ENCODE measurements at places on chromosomes 2 and 18.

DNA sequence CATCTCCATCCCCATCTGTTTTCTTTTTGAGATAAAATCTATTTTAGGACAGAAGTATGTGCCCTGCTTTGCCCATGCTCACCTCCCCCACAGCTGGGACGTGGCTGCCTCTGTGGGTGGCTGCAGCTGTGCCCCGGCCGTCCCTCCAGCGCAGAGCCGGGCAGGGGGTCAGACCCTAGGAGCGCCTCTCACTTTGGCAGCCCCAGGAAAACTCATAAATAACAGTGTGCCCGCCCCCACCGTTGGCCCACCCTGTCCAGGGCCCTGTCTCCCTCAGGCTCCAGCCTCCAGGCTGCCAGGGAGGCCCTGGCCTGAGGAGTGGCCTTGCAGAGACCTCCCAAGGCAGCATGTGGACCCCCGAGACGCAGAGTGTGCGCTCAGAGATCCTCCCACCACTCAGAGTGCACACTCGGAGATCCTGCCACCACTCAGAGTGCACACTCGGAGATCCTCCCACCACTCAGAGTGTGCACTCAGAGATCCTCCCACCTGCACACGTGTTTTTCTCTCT, 178.1 kb downstream of the TWIST2 start:
- no peak for DNase-seq

- no peak for DNase-seq
Observed at GRCh38 chr2:130972410-130972809, 120.8 kb downstream of the FAM168B start.

DNA sequence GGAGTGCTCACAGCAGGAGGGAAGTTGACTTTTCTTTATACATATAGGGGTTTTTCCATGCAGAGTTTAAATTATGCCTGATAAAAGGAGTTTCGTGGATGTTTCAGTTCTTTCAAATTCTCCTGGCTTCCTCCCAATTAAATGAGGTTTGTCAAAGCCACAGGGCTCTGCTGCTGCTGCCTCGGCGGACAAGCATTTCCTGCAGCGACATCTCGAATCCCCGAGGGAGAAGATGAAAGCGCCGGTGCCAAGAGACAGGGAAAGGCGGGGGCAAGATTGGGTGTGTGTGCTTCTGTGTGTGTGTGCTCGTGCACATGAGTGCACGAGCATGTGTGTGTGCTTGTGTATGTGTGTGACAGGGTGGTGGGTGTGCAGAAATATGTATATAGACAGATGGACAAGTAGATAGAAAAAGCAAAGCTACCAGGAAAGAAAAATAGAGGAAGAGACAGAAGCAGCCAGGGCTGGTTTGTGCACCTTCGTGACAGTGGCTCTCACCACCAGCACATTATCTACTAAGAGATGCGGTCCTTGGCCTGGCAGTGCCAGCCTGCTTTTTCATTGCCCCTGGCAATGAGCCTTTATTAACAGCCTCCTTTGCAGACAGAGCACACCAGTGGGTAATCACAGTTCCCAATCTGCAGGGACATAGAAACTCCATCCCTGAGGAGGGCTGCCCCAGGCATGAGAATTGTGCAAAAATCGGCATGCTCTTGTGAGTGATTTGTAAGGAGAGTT, 76.2 kb downstream of the CDK15 start:
- DNase-seq: peak; percentile 72

DNA sequence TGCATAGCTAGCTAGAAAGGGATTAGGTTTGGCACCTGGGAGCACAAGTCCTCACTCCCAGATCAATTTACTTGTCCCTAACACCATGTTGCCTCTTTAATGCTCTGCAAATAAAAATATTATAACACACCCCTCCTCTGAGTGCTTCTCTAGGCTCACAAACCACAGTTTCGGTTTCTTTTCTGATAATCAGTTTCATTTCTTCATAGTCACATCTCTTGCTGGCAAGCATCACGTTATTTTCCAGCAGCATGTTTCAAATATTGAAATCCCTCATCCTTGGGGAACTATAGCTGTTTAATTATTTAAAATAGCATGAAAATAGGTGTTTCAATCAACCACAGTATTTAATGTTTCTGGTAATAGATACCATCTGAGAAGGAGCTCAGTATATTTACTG, 13.9 kb upstream of the SMCHD1 start:
- peak; percentile 79 for DNase-seq

DNA sequence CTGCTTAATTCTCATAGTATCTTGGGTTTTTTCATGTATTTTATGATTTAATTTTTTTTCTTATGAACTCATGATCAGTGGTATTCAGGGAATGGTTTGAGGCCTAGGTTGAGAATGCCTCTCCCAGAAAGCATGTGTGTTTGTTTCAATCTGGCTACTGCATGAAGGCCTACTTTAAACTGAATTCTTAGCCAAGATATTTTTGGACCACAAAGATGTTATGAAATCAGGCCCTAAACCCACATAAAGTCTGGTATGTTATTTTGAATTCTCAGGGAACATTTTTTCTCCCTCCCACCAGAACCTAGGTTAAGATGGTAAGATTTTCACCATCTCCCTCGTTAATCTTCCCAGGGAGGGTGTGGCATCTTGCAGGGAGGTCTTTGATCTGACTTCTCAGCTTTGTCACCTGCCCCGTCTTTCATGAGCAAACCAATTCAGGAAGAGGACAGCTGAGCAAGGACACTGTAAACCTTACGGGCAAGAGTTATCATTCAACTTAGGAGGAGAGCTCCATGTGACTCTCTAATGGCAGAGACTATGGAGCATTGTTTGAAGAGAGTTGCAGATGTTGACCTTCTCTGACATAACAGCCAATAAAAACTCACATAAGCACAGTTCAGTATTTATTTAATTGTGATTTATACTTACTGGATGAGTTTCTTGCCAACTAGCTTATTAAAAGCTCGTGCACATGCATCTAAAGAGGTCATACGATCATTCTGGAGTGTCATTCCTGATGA, 21.3 kb upstream of the ACKR3 start:
- no peak for DNase-seq

DNA sequence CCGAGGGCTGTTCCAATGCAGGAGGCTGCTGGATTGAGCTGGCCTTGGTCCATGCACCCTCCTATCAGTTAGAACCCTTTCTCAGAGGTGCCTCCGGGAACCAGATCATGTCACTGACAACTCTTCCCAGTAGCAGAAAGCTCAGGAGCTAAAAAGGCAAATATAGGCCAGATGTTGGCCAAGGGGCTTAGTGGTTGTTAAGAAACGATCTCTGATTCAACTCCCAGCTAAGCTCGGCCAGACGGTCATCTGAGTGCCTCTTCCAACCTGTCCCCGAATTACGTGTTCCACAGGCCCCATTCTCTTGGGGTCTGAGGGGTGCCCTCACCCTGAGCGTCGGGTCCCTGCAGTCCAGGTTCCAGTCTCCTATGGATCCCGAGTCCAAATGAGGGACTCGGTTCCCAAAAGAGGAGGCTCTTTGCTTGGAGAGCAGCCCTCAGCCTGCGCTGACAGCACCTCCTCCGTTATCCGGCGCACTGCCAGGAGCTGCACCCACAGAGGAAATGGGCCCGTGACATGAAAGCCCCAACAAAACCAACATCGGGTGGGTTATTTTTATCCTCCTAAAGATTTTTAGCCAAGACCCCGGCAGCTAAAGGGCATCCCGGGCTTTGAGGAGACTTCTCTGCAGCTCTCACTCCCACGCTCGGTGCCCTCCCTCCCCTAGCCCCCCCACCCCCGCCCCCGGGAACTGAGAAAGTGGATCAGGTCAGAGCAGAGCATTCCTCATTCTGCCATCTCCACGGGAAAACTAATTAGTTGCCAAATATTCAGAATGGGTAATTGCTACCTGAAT, 106.6 kb upstream of the ID2 start:
- peak; percentile 55 for DNase-seq

DNA sequence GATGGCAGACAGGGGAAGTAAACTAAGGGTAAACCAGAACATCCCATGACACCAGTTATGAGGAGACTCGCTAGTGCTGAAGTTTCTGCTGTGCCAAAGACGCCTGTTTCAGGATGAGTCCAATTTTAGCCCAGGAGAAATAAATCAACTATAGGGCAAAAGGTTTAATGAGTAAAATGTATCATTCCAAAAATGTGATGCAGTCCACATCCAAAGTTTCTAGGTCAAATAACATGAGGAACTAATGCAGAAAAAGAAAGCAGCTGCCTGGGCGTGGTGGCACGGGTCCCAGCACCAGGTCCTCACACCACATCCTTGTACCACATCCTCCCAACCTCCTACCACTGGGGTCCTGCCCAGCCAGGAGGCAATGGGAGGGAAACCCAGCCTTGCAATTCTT, 126.9 kb upstream of the CTAGE1 start:
- no peak for DNase-seq

DNA sequence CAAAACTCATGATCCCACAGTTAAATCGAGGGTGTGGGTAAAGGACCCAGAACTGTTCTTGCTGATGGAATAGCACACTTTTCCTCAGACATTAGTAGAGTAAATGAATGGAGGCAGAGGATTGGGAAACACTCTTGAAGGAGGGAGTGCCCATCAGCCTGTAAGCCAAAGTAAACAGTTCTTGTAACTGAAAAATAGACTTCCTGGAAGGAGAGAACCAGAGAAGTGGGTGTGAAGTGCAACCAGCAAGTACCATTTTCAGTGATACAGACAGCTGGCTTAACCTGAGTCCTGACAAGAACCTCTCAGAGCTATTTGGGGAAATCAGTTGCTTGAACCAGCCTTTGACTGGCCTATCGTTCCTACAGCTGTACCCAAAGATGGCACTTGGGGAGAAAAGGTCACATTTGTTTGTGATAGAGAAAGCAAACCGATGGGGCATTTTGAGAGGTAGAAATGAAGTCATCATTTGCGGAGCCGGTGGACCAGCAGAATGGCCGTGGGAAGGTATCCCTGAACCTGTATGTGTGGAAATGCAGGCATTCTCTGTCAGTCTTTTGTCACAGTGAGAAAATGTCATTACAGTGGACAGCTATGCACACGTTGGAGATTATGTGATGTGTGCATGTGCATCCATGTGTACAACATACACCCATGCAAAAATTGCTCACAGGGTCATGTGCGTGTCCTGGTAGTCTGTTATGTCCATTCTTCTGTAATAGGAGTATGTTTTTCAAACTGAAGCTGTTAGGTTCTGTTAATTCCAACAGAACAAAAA, 17.8 kb downstream of the CRIM1 start:
- no peak for DNase-seq

- DNase-seq: no peak
Observed at GRCh38 chr18:49031511-49032188, 80.9 kb upstream of the SMAD7 start.

- DNase-seq: no peak
Observed at GRCh38 chr2:58501371-58502160, 260.4 kb upstream of the FANCL start.

DNA sequence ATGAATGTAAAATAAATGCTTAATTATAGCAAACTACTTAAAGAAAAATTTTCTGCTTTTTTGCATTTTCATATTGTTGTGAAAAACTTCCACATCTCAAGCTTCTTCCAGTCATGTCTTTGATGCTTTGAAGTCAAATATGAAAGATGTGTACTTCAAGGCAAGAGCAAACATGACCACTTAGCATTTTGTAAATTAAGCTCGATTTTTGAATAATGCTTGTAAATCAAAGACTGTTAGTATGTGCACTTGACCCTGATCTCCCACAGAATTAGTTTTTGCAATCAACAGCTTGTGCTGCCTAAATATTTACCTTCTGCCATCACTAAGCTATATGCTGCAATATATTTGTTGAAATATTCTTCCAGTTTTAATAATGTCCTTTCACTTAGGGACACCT, 486.1 kb upstream of the ID2 start:
- no peak for DNase-seq

DNA sequence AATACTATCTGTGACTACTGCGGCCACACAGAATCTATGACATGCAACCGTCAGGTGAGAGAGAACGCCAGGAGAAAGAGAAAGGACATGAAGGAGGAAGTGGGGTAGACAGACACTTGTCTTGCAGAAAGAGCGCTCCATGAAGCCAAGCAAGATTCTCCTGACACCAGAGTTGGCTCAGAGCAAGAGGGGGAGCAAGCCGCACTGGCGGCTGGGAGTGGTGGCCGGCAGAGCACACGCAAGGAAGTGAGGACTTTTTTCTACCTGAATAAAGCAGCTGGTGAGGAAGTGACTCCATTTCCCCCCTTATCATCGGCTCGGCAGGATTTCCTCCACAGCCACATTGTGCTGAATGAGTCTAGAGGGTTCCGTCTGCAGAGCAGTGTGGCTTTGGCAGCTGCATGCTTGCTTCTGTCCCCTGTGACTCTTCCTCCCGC, 181.6 kb downstream of the BCL2 start:
- peak; percentile 60 for DNase-seq

- DNase-seq: no peak
Observed at GRCh38 chr18:21912339-21913239, 172.0 kb downstream of the MIB1 start.

DNA sequence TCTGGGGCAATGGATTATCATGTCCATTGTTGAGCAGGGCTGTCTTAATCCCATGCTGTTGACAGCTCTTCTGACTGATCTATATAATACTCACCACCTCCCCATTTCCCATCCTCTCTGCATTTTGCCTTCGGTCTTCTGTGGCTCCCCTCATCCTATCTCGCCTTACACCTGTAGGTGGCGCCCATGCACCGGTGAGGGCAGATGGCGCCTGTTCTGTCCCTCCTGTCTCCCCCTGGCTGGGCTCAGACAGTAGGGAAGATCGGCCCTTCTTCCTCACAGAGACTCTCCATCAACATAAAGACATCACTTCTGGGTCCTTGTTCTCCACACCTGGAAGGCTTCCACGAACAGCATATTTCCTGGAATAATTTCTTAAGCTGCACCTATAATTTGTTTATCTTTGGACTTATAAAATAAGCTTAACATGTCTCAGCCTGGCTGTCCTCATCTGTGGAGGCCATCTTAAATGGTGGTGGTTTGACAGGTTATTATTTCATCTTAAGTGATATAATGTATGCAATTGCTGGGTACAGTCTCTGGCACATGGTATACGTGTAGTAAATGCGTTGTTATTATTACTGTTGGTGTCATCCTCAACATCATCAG, 10.9 kb upstream of the CDH20 start:
- DNase-seq: peak; percentile 77

GRCh38 chr2:205683502-205684367, 1.4 kb downstream of the NRP2 start:
- DNase-seq: no peak

GRCh38 chr2:3466966-3467365, 52.4 kb downstream of the ADI1 start:
- DNase-seq: no peak

GRCh38 chr2:6814312-6814711, 51.4 kb downstream of the CMPK2 start:
- no peak for DNase-seq
